ENCODE measurements at places on chromosomes 2 and 18.

- H3K36me3 ChIP-seq: no peaks in the 10 kb centered on the region
- no peak overlapping the region for H3K4me3 ChIP-seq
- no peak overlapping the region for H3K27ac ChIP-seq
These were observed 15.1 kb upstream of the RTTN start for GRCh38 chr18:70220628-70221027.

DNA sequence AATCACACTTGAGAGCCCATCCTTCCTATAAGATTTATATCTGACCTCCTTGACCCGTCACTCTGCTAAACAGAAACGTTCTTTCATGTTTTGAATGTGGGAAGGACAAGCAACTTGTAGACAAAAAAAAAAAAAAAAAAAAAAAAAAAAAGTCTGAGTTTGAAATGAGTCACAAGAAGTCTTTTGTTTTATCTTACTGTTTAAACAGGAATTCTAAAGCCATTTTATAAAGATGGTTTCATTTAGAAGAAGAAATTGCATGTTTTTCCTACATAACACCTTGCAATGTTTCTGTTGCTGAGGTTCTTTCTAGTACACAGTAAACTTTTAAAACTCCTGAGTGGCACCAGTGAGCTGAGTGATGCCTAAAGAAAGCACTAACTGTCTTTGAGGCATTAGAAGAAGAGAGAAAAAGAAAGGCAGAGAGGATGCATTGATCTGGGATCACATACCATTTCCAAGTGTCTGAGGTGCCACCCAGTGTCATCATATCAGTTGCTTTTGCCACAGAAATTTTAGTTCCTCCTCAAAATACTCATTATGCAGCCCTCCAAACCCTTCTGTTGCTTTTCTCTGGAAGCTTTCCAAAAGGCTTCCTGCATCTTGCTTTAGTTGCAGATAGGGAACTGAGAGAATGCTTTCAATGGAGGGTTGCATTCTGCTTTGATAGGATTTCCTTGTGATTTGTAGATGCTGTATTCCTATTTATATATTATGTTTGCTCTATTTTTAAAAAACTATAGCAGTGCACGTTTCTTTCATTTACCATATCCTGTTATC is 69.1 kb downstream of the ACVR2A start:
- H3K27ac ChIP-seq: no peak overlapping the region
- no peaks in the 10 kb centered on the region for H3K36me3 ChIP-seq
- no peak for DNase-seq
- no peak overlapping the region for H3K4me3 ChIP-seq
- no peaks in the 10 kb centered on the region for H3K27me3 ChIP-seq
- no peaks in the 10 kb centered on the region for H3K4me1 ChIP-seq

DNA sequence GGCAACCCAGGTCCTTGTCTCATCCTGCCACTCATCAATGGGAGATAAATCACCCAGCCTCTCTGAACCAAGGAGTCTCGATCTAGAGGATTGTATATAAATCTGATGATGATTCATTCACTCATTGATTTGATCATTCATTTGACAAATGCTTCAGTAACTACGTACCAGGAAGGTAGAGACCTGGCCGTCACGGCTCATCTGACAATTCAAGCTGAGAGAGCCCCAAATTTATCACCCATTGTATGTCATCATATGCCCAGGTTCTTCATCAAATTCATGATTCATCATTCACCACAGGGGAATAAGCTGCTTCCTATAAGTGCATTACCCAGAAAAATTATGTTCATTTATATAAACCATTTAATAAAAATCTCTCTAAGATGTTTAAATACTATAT is 116.9 kb downstream of the FAM161A start:
- H3K27ac ChIP-seq: no peak overlapping the region
- no peaks in the 10 kb centered on the region for H3K27me3 ChIP-seq
- no peak for DNase-seq

GRCh38 chr2:73564986-73565385 is 77.2 kb downstream of the NAT8 start:
- no peaks in the 10 kb centered on the region for H3K27me3 ChIP-seq
- H3K27ac ChIP-seq: no peak overlapping the region
- H3K36me3 ChIP-seq: peaks cover 9% of the 10 kb centered on the region
- no peak overlapping the region for H3K4me3 ChIP-seq
- H3K4me1 ChIP-seq: peaks cover 3% of the 10 kb centered on the region

DNA sequence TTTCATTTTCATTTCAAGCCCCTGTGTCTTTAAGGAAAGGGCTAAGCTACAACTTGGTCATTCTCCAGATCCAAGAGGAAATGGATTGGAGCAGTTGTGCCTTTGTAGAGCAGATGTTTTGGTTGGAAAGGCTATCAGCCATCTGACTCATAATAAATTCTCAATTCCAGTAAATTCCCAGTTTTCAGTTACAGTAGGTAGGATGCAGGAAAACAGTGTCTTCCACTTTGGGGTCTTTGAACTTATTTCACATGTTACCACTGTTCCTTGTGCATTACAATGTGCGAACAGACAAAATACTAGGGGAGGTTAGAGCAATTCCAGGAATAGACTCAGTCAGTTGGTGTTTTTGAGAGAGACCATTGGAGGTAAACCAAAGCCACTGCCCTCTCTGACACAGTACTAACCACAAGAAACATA is 211.9 kb downstream of the BABAM2 start:
- H3K36me3 ChIP-seq: peaks cover 5% of the 10 kb centered on the region
- DNase-seq: peak; percentile 52
- no peaks in the 10 kb centered on the region for H3K27me3 ChIP-seq
- peak overlapping the region; percentile 18 for H3K4me3 ChIP-seq

GRCh38 chr2:23609254-23609653 is 224.3 kb downstream of the KLHL29 start:
- peaks cover 7% of the 10 kb centered on the region for H3K36me3 ChIP-seq
- H3K27me3 ChIP-seq: peaks cover 34% of the 10 kb centered on the region
- no peak overlapping the region for H3K4me3 ChIP-seq
- peaks cover 19% of the 10 kb centered on the region for H3K4me1 ChIP-seq
- no peak overlapping the region for H3K27ac ChIP-seq
- DNase-seq: peak; percentile 63

GRCh38 chr2:67502346-67503065 is 105.4 kb downstream of the ETAA1 start:
- H3K27ac ChIP-seq: no peak overlapping the region
- no peaks in the 10 kb centered on the region for H3K4me1 ChIP-seq
- H3K27me3 ChIP-seq: no peaks in the 10 kb centered on the region
- H3K4me3 ChIP-seq: no peak overlapping the region
- no peak for DNase-seq

DNA sequence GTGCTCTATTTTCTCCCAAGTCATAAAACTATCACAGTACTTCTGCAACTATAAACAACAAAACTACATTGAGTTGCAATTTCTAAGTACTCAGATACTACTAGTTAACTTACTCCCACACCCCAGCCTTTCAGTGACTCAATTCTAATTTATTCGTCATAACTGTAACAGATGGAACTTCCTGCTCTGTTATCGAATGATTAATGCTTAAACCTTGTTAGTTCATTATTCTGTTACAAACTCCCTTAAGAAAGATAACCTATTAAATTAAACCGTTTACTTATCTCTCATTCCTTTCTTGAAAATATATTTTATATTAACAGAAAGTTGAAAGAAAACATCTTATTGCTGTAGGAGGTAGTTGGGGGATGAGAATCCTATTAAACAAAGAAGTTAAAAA is 17.0 kb downstream of the TNFAIP6 start:
- peaks cover 2% of the 10 kb centered on the region for H3K27me3 ChIP-seq
- no peak for DNase-seq
- peaks cover 6% of the 10 kb centered on the region for H3K4me1 ChIP-seq
- no peak overlapping the region for H3K4me3 ChIP-seq
- H3K36me3 ChIP-seq: no peaks in the 10 kb centered on the region
- H3K27ac ChIP-seq: no peak overlapping the region

DNA sequence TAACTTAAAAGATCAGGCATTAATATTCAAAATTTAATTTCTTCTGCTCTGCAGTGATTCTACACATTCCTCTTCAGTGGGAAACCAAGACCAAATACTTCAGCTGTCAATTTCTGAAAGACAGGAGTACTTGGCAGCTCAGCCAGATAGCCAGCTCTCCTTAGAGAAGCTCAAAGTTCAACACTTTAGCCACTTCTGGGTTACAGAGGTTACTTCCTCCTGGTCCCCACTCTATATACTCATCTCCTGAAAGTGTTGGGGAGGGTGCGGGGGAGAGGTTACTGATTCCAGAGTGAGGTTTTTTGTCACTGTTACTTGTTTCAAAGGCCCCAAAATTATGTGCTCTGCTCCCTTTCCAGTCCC is 4.1 kb downstream of the CYTIP start:
- H3K36me3 ChIP-seq: peaks cover 84% of the 10 kb centered on the region
- peak overlapping the region; percentile 92 for H3K27ac ChIP-seq
- H3K27me3 ChIP-seq: no peaks in the 10 kb centered on the region
- peak; percentile 62 for DNase-seq

GRCh38 chr18:10604182-10604581 is 78.4 kb downstream of the NAPG start:
- no peak overlapping the region for H3K4me3 ChIP-seq
- no peaks in the 10 kb centered on the region for H3K36me3 ChIP-seq
- DNase-seq: no peak
- H3K27ac ChIP-seq: no peak overlapping the region
- H3K4me1 ChIP-seq: no peaks in the 10 kb centered on the region

DNA sequence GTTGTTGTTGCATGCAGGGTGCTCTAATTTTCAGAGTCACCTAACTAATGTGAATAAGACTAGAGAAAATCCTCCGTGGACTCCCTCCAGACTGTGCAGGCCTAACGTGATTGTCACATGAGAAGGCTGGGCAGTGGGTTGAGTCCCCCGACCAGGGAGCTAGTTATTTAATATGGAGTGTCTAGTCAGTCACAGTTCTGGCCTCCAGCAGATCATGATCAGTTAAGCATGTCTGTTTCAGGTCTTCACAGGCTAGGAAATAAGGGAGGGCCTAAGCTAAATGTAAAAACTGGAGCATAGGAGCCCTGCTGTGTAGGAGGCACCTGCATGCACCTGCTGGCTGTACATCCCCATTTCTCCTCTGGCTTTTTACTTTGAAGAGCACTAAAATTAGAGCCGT is 86.8 kb downstream of the PRPF40A start:
- no peaks in the 10 kb centered on the region for H3K36me3 ChIP-seq
- H3K27me3 ChIP-seq: peaks cover 4% of the 10 kb centered on the region
- no peak for DNase-seq

DNA sequence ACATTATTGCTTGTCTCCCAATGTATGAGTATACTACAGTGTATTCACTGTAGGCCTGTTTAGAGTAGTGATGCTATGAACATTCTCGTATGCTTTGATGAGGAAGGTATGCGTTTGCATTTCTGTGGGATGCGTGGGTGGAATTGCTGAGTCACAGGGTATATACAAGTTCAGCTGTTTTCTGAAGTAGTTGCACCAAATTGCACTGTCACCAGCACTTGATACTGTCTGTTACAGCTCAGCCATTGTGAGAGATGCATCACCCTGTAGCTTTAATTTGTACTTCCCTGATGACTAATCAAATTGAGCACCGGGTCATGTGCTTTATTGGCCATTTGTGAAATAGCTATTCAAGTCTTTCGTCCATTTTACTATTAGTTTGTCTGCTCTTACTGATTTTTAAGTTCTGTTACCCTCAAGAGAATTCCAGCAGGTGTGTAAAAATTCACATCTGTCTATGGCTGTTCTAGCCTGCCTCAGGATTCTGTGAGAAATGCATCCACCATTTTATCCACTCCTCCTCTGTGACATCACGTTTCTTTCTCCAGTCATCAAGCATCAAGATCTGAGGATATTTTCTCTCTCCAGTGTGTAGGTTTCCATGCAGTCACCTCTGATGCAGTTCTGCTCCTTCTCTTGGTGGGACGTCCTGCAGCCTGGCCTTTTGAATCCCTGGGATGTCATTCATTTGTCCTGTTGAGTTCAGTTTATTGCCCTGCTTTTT is 72.5 kb downstream of the DGKD start:
- H3K4me1 ChIP-seq: peaks cover 82% of the 10 kb centered on the region
- no peak for DNase-seq
- H3K4me3 ChIP-seq: no peak overlapping the region
